ENCODE measurements at places on chromosomes 13 and 19.

GRCh38 chr13:70893832-70894231, 785.6 kb upstream of the KLHL1 start:
- DNase-seq, result no peak

DNA sequence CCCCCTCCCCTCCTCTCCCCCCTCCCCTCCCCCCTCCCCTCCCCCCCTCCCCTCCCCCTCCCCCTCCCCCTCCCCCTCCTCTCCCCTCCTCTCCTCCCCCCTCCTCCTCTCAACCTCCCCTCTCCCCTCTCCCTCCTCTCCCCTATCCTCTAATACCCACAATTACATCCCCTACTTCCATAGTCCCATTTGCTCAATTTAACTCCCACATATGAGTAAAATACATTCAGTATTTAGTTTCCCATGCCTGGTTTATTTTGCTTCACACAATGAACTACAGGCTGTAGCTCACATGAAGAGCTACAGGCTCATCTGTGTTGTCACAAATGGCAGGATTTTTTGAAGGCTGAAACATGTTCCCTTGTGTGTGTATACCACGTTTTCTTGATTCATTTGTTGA, 6.9 kb downstream of the NLRP5 start:
- no peak for DNase-seq

DNA sequence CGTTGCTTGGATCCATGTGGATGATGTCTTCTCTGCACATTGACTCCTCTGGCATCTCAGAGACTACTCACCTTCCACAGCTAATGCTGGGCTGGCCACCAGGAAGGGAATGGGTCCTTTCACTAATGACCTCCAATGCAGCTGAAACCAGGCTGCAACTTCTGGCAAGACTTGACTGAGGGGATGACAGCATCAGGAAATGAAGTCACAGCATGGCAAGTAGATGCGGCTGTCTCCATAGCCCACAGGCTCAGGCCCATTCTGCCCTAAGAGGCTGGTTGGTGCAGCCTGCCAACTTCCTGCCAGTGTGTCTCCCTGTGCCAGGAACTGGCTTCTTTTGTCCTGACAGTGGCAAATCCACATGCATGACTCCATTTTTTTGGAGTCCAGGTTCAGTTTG, 467.3 kb downstream of the TSHZ3 start:
- DNase-seq, result no peak

- DNase-seq, result no peak
These were observed 23.2 kb downstream of the ZNRF4 start for GRCh38 chr19:5478241-5478924.

DNA sequence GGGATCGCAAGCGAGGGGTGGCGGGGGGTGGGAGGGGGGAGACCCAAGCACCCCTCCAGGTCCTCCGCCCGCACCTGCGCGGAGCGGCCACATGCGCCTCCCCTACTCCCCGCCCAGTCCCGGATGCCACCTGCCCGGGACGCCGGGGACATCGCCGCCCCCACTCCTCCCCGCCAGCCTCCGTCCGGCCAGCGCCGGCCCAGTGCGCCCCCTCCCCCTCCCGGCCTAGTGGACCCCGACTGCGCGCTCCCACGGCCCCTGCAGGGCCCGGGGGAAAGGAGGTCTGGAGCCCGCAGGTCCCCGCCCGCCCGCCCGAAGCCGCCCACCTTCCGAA, 263 bp downstream of the RHPN2 start:
- no peak for DNase-seq

- no peak for DNase-seq
These were observed 259.9 kb downstream of the TBC1D4 start for GRCh38 chr13:75222031-75222430.

- no peak for DNase-seq
These were observed 144.7 kb upstream of the KLF12 start for GRCh38 chr13:74278901-74279300.

DNA sequence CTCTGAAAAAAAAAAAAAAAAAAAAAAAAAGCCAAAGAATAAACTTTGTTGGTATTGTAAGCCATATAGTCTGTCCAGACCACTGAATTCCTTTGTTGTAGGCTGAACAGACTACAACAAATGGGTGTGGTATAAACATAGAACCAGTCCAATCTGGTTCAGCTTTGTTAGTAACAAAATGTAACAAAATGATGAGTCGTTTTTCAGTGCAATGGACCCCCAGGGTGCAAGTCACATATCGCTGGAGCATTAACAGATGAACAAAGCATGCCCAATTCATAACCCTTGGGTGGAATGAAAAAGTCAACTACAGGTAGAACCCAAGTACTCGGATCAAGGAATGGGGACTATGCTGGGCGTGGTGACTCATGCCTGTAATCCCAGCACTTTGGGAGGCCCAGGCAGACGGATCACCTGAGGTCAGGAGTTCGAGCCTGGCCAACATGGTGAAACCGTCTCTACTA, 13.6 kb upstream of the FCHO1 start:
- no peak for DNase-seq

GRCh38 chr13:66830940-66831716, 399.0 kb downstream of the PCDH9 start:
- no peak for DNase-seq

- DNase-seq, result no peak
These were observed 172.5 kb upstream of the MIR17HG start for GRCh38 chr13:91174886-91175501.

GRCh38 chr19:5013761-5014160, 44.8 kb downstream of the KDM4B start:
- DNase-seq, result no peak

- no peak for DNase-seq
These were observed 484.5 kb downstream of the GPC5 start for GRCh38 chr13:91882918-91883317.

DNA sequence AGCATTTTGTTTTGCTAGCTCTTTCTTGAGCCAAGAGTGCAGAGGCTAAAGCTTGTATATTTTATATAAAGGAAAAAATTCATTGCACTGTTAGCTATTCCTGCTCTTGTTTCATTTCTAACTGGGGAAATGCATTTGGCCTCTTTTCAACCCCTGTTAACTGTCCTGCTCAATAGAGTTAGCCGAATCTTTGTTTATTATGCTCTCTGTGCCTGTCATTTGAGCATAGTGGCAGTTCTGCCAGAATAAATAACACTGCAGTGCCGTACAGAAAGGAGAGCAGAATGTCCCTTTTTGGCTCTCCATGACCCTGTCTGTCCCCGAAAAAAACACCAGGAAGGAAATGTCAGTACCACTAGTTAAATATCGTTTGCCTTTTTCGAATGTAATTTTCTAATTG, 350.8 kb downstream of the MYO16 start:
- DNase-seq, result no peak

DNA sequence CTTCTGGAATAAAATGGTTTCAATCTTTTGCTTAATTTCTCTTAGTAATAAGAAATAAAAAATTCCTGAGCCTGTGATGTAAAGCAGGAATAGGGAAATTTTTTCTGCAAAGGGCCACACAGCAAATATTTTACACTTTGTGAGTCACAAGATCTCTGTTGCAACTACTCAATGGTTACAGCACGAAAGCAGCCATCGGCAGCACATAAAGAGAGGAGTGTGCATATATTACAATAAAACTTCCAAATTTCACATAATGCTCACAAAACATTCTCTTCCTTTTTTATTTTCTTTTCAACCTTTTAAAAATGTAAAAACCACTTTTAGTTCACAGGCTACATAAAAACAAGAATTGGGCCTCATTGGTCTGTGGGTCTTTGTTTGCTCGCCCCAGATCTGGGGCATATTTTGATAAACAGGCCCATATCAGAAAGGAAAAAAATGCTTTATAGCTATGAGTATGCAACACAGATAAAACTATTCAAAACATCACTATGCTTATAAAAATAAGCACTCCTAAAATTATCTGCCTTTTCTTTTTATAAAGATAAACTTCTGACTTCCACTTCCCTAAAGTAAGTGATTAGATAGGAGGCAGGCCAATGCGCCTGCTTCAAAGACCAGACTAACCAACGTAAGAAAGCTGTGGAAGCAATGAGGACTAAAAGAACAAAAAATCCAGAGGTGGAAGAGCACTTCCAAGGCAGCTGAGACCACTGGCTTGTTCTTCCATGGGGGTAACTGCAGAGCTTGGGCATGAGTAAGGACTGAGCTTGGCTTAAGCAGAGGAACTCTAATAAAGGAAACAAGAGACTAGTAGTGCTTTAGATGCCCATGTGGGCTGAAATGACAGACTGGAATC, 26.5 kb downstream of the MYCBP2 start:
- DNase-seq, result no peak

DNA sequence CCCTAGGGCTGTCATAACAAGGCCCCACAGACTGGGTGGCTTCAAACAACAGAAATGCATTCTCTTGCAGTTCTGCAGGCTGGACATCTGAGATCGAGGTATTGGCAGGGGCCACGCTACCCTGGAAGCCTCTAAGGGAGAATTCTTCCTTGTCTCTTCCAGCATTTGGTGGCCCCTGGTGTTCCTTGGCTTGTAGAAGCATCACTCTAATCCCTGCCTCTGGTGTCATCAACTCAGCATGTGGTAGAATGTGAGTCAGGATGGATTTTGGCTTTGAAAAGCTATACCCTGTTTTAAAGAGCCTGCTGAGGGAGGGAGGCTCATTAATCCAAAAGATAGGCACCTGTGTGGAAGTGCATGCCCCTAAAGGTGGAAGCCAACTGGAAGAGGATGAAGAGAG, 7.9 kb upstream of the GGACT start:
- DNase-seq, result no peak

GRCh38 chr13:45240143-45240542, 39.3 kb upstream of the KCTD4 start:
- DNase-seq, result no peak

DNA sequence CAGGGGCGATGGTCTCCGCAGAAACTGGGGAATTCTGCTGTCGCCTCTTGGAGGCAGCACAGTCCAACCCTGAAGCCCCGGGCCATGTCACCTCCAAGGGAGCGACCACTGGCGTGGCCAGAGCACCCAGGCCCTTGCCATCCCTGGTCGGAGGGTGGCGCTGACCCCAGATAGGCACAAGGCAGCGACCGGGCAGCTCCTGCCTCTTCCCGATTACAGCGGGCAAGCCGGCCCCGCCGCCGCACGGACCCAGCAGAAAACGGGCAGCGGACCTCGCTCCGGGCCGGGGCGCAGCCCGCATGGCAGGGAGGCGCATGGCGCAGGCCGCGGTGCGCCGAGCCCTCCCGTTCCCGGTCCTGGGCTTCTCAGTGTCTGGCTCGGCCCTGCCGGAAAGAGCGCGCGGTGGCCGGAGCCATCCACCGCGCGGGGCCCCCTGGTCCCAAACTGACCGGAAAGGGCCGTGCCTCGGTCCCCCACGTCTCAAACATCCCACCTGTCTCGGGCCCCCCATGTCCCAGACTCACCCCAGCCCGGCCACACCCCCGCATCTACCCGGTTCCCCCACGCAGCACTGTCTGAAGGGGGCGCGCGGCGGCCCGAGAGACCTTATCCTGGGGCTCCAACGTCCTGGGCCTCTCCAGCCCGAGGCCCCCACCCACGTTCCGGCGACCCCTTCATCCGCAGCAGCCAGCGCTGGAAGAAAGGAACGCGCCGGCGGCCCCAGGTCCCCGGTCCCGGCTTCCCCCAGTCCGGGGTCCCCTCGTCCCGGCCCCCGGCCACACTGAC, 727 bp downstream of the CERS1 start:
- no peak for DNase-seq

GRCh38 chr19:30420881-30421280, 48.7 kb downstream of the ZNF536 start:
- DNase-seq, result no peak

- no peak for DNase-seq
These were observed at the start of gene MISP3 for GRCh38 chr19:14072535-14073260. TSS of gene MISP3 (plus strand) at chr19:14072786. CDS start at chr19:14073310, 524 bp downstream.

DNA sequence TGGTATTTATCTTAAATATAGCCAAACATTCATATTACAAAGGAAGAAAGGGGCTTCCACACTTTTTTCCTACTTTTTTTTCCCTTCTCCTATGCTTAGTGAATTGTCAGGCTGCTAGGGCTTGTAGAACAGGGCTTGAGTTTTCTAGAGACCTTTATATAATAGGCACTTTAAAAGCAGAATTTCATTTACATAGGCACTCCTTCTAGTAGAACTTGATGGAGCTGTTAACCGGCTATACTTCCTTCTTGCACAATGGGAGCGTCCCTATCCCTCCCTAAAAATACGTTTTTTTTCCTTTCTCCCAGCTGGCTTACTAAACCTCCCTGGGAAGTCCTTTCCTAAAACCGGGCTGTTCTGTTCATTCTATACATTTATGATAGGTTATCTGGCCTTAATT, 1.1 kb downstream of the TRIM13 start:
- DNase-seq, result no peak

DNA sequence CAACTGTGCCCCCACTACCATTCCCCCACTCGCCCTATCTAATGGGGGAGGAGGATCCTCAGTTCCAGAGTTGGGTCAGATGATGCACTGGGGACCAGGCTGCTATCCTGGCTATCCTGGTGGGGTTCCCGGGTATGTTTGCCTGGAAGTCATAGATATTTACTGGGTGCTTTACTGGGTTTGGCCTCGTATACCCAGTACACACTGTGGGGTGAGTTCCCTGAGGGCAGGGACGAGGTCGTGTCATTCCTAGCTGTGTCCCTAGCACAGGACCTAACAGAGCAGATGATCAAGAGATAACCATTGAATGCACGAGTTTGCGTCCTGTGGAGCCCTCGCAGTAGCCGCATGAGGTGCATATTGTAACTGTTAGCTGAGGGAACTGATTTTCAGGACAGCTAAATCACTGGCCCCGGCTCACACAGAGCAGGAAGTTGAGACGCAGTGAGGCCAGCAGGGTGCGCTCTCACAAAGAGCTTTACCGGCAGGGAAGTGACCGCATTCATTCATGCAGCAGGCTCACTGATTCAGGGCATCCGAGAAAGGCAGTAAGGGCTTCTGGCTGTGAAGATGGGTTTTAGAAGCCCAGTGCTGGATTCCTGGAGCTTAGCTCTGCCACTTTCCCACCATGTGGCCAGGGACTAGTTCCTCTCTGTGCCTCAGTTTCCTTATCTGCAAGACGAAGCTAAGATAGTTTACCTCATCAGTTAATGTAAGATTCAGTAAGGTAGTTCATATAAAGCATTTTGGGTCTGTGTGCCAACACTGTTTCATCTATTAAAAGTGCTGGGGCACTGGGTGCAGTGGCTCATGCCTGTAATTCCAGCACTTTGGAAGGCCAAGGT, 6.0 kb downstream of the RUVBL2 start:
- DNase-seq, result peak; percentile 72

GRCh38 chr13:79512950-79513349, 32.0 kb downstream of the NDFIP2 start:
- no peak for DNase-seq

DNA sequence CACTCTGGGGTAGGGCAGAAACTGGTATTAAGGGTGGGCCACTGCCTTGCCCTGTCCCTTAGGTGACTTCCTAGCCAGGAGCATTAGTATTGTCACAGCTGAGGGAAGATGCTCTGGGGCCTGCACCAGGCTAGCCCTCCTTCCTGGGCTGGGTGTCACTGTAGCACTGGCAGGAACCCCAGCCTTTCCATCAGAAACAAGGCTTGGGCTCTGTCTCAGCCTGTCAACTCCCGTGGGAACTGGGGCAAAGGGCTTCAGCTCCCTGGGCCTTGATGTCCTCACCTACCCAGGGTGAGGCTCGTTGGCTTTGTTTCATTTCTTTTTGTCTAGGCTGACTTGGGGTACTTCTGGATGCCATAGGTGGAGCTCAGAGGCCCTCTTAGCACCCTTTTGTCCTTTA, 18.0 kb downstream of the PAF1 start:
- no peak for DNase-seq

GRCh38 chr13:111143865-111144540, 28.9 kb downstream of the ARHGEF7 start:
- DNase-seq, result no peak

- no peak for DNase-seq
These were observed 13.2 kb upstream of the UQCR11 start for GRCh38 chr19:1618157-1619093.

- DNase-seq, result no peak
These were observed 2.8 kb downstream of the PNMA8B start for GRCh38 chr19:46492841-46493235.

GRCh38 chr13:110453797-110454196, 107.7 kb downstream of the RAB20 start:
- no peak for DNase-seq
